ENCODE measurements at places on chromosomes 3 and 15.

GRCh38 chr3:133592843-133593242 lies 19.4 kb downstream of the CDV3 start:
- no peak for DNase-seq

- peak; percentile 27 for DNase-seq
These were observed 20.6 kb downstream of the MYH15 start for GRCh38 chr3:108489776-108490175.

- DNase-seq = no peak
These were observed 222.4 kb upstream of the LRIG1 start for GRCh38 chr3:66723231-66723630.

GRCh38 chr3:122395582-122395981 lies 11.6 kb downstream of the FAM162A start:
- DNase-seq = no peak

DNA sequence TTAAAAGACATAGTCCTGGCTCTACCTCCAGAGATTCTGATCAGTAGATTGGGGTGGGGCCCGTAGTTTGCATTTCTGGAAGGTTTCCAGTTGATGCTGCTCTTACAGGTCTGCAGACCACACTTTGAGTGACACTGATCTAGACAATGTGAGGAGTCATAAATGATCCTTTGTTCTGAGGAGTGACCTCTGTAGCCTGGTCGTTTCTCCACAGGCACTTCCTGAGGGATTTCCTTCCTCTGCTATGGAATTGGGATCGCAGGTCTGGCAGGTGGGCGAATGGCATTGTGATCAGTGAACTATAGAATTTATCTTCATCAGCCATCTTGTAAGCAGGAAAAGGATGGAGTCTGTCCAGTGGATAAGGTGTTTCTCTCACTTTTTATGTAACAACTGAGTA lies 5.5 kb downstream of the GFM1 start:
- DNase-seq = no peak

- no peak for DNase-seq
These were observed 74.6 kb upstream of the SPATA12 start for GRCh38 chr3:56985878-56986277.

DNA sequence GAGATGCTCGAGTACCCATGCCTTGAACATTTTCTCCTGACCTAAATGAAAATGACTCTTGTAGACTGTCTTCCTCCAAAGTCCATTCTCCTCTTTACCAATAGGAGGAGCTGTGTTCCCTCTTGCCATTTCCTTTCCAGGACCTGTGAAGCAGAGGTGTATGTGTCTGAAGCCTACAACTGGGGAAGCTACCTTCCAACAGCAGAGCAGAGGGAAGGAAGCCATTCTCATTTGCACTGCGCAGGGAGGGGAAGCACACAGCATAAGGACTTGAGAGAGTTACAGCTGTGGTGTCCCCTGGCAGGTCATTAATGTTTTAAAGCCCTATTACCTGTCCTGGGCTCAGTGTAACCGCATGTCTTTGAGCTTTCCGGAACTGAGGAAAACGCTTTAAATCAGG lies 38.7 kb downstream of the HSPBAP1 start:
- DNase-seq = no peak

- no peak for DNase-seq
These were observed 224.4 kb downstream of the RYR3 start for GRCh38 chr15:33535135-33535534.

DNA sequence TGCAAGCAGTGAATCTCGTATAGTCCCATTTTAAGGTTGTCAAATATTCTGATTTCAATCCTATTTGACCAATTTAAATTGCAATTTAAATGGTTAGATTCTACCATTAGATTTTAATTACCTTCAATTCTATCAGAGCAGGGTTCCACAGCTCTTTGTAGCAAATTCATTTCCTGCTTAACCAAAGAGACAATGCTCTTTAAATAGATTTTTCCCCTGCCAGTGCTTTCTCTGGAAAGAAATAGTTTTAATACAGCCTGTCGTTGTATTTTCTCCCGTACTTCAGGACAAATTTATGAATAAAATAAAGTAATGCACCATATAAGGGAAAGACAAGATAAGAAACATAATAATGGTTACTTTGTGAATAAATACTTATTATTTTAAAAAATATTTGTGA lies 62.8 kb downstream of the ZPLD1 start:
- DNase-seq = no peak

DNA sequence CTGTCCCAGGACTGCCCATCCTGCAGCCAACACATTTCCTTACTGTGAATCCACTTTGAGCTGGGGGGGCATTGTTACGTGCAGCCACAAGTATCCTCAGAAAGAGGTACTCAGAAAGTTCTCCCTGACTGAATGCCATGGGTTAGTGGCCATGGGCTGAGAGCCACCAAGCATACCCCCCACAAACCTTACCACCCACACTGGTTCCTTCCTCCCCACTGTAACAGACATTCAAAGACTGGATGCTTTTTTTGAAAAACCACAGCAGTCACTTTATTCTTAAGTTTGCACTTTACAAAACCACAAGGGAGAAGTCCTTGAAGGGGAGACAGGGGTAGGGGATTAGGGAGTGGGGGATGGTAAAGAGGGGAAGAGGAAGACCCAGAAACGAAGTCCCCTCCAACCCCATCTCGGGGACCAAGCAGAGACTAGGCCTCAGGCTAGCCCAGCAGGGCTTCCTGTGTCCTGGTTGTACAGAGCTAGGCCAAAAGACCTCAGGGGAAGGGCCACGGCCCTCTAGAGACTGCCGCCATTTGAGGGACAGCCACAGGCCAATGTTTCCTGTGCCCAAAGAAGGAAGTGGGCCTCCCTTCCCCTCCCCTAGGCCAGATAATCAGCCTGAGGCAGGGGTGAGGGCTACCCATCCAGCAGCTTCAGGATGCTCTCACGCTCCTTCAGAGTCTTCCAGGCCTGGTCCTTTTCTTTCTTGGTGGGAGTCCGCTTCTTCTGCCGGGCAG lies 10.1 kb upstream of the CAMK1 start:
- DNase-seq = no peak

GRCh38 chr15:90666135-90666909 lies 50.8 kb upstream of the BLM start:
- DNase-seq = no peak

- DNase-seq = no peak
These were observed 25.0 kb upstream of the BCL6 start for GRCh38 chr3:187770224-187770623.

DNA sequence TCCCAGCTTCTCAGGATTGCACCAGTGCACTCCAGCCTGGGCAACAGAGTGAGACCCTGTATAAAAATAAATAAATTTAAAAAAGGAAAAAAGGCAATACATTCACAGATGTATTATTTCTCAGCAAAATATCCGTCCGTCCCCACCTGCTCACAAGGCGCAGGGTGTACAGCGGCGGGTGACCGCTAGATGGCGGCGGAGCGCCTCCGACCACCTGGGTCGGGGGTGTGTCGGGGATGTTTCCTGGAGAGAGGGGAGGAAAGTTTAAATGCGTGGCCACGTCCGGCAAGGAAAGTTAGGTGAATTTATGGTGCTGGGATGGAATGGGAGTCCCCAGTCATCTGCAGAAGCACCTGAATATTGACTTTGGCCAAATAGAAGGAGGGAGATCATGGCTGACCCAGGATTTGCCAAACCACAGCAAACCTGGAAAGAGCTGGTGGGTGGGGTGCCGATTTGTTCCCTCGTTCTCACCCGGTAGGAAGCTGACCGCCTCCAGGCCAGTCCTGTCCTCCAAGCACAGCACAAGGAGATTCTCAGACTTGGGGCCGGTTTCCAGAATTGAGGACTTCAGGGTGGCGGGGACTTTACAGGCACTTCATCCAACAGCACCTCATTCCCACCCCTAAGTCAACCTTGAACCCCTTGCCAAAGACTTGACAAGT lies 88.3 kb downstream of the TMEM266 start:
- DNase-seq = peak; percentile 1

DNA sequence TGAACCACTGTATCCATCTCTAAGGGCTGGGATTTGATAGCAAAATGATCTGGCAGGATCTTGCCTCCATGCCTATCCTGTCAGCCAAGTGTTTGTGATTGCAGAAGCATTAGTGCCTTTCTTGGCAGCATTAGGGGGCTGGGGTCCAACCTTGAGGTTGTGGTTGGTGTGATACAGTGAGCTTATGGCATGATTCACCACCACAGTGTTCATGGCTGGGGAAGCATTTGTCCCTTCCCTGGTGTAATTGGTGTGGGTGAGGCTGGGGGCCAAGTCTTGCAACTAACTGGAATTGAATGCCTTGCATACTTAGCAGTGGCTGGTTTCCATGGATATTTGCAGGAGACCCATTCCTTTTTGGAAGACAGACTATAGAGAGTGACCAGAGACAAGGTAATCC lies 271.0 kb upstream of the TBL1XR1 start:
- no peak for DNase-seq
